ENCODE measurements at places on chromosomes 2 and 18.
A peak's percentile ranks its signal among the peaks of the same experiment; 100 is the strongest.

GRCh38 chr2:68709421-68709911 lies 25.1 kb upstream of the ARHGAP25 start:
- DNase-seq, result peak; percentile 48

DNA sequence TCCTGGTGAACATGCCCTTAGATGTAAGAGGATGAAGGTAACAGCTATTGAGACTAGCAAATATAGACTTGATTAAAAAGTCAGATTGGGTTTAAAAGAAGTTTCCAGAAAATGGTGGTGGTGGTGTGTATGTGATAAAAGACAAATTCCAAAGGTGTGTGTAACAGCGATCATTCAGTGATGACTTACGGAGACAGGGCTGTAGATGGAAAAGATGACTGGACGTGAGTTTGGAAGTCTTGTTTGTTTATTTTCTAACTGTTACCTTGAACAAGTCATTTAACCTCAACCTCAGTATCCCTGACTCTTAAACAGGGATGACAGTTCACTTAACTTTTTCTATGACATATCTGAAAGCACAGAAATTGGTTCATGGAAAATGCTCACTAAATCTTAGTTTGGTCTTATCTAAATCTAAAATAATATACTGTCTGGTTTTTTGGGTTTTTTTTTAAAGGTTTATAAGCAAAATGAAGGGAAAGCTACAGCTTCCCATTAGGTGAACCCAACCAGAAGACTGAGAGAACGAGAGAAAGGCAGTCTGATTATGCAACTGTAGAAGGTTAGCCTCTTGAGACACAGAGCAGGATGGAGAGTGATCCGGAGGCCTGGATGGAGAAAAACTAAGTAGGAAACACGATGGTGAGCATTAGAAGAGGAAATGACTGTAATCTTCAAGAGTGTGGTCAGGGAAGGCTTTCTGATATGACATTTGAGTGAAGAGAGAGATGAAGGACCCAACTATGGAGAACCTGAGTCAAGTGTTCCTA lies 71.9 kb downstream of the TCF4 start:
- DNase-seq, result no peak

GRCh38 chr2:1993711-1994682 lies 249.7 kb upstream of the PXDN start:
- no peak for DNase-seq

DNA sequence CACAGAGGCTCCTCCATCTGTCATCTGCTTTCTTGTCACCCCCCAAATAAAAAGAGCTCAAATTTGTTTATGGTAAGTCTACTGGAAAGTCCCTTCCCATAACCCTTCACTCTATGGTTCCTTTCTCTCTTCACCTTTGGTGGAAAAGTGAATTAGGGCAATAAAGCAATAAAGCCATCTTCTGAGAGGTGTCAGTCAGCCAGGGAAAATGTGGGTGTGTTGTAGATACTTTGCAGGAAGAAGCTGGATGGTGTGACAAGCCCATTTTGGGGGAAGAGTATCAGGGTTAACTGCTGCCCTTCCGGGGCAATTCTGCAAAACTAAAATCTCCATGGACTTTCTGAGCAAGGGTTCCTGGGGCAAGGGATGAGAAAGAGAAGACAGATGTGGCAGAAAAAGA lies 197.9 kb downstream of the SH3BP4 start:
- DNase-seq, result no peak

- DNase-seq, result no peak
These were observed 4.5 kb downstream of the ABHD1 start for GRCh38 chr2:27127883-27128667.
